ENCODE measurements at places on chromosomes 11 and 22.

- no peak for DNase-seq
Observed at GRCh38 chr11:12680246-12680939, 6.2 kb downstream of the TEAD1 start.

- no peak for DNase-seq
Observed at GRCh38 chr11:74776546-74776945, 27.9 kb downstream of the RNF169 start.

DNA sequence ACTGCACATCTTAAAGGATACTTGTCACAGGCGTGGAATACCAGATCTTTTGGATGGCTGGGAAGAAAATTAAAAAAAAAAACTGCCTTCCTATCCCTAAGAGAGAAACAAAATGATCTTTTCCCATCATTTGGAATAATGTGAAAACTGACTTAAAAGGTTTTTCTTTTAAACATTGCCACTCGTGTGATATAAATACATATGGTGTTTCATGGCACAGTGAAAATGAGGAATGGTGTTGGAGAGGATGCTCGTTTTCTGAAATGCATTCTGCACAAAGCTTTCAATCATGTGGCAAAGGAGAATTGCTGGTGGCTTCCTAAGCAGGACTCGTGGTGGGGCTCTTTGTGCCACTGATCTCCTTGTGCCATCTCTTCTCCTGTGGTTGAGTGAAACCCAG, 74.9 kb upstream of the LRRC4C start:
- no peak for DNase-seq

GRCh38 chr22:27990879-27991278, 71.8 kb upstream of the PITPNB start:
- no peak for DNase-seq

Data from naive thymus-derived CD4-positive, alpha-beta T cell (primary cell).